ENCODE measurements at places on chromosomes 5 and 9.
A peak's percentile ranks its signal among the peaks of the same experiment; 100 is the strongest.

DNA sequence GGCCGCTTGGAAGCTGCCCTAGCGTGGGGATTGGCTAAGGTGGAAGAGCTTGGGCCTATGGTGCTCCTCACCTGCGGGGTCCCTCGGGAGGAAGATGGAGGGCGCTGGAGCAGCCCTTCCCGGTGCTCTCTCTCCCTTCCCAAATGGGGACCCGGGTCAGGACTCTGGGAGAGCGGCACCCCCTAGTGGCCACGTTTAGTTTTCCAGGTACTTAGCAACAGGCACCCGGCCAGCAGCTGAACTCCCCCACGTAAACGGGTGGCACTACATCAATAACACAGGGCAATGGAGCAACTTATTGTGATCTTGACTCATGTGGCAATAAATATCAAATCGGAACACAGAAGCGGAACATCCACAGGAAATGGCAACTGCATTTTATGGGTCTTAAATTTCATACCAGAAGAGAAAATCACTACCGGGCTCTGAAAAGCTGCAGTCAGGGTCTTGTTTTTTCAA lies 316.6 kb downstream of the AGTPBP1 start:
- peak; percentile 18 for DNase-seq

DNA sequence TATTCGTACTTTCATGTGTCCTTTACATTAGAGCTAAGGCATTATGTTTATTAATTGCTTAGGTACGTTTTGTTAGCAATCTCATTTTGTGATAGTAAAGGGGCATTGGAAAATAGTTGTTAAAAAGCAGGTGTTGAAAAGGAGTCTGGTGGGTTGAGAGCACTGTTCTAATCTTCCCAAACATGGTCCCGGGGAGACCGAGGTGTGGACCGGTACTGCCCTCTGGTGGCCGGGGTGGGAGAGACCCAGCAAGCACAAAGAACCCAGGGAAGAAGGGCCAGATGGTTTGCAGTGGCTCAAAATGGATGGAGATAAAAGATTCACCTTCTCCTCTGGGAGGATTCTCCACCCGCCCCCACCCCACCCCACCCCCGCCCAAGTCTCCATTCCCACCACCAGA lies 26.1 kb downstream of the IDNK start:
- DNase-seq = peak; percentile 83

DNA sequence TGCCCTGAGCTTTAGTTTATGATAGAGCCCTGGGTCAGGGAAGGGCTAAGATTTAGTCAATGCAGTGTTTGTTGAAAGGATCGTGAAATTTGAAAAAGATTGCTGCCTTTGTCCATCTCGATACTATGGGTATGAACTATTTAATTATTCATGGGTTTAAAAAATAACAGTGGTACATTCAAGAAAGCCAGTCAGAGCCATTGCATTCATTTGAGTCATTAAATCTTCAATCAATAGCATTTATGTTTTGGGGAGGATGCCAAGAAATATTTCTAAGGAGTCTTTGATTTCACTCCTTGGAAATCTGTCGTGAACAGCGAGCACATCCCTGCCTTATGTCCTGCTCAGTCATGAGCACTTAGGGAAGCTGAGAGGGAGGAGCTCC lies 54.4 kb upstream of the LRRTM2 start:
- no peak for DNase-seq

DNA sequence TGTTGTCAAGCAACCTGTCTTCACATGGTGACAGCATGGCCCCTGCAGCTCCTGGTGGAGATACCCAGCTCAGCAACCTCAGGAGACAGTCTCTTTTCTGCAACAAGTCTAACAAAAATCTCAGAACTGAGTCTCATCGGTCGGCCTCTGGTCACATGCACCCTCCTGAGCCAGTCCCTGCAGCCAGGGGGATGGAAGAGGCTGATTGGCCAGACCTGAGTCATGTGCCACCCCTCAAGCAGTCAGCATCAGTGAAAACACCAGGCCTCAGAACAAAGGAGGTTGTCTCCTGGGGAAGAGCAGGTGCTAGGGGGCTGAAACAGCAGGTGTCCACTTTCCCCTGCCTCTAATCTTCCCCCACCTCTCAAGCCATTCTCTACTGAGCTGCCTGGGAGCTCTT lies 54.4 kb downstream of the SMIM23 start:
- DNase-seq = peak; percentile 65

DNA sequence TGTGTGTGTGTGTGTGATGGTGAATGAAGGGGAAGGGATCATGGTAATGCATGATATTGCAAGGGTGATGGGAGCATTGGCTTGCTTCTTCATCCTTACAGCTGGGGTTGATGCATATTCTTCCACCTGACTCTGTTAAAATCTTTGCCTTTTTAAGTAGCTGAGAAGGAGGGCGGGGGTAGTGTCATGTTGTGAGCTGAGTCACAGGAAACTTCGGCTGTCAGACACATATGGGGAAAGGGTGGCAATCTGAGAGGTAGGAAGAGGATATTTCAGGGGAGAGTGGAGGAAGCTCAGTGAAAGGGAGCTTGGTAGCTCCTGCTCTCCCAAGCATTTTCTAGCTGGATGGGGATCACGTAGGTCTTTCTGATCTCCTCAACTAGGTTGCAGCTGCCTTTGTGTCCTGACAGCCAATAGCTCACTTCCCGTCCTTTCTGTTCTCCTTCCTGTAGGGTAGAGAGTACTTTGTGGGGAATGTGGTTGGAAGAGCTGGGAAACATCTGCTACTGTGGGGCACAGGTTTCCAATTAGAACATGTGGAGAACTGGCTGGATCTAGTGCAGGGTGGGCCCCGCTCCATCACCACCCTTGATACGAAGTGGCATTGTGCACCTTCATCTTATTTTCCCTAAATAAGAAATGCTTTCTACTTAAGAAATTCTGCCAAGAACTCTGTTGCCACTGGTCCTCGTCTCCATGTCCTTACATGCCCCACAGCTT lies 18.1 kb upstream of the CLK4 start:
- DNase-seq = no peak

GRCh38 chr9:132040808-132041207 lies 38.9 kb downstream of the MED27 start:
- no peak for DNase-seq

DNA sequence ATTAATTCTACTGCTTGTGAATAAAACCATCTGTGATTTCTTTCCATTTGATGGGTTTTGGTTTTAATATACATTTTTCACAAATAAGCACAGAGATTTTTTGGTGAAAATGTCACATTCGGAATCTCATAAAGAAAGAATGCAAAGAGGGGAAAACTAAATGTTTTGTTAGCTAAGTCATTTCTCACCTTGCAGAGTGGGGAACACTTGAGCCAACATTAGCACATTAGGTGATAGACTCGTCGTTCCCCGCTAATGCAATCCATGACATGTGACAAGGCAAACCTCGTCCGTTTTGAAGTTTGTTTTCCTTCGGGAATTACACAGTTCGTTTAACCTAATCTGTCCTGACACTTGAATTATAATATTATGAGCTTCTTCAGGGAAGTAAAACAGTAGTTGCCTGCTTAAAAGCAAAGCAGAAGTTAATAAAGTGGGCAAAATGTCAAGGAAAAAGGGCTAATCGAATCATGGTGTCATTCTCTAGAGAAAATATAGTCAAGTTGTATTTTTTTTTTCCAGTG lies 95.8 kb upstream of the LMX1B start:
- no peak for DNase-seq

- no peak for DNase-seq
Observed at GRCh38 chr5:18068826-18069225, 434.6 kb downstream of the TAF11L14 start.

DNA sequence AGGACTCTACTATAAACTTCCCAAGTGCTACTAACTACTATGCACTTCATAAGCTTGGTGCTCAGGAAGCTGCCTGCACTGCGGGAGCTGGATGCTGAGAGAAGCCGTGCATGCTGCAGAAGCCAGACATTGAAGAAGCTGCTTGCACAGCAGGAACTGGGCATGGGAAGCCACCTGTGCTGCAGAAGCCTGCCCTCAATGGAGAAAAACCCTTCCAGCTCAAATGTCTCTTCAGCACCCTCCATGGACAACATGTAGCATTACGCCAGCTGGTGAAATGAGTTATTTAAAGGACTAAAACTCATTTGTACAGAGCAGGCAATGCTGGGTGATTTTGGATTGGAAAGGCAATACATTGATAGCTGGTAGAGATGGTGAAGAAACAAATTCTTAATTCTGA lies 247.2 kb downstream of the KIF4B start:
- DNase-seq = no peak

GRCh38 chr5:31161781-31162181 lies 31.7 kb upstream of the CDH6 start:
- no peak for DNase-seq

DNA sequence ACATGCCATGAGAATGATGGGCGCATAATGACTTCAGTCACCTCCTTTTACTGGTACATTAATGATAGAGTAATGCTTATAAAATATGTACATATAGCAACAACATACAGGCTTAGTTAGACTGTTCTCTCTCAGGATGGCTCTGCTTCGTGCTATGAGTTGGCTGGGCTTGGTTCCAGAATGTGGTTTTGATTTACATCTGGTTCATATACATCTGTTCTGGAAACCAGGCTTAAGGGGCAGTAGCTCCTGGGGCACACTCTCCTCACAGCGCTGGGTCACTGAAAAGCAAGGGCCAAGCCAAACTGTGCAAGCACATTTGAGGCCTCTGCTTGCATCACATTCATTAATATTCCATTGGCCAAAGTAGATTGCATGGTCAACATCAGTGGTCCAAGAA lies 44.9 kb downstream of the PCSK1 start:
- no peak for DNase-seq

DNA sequence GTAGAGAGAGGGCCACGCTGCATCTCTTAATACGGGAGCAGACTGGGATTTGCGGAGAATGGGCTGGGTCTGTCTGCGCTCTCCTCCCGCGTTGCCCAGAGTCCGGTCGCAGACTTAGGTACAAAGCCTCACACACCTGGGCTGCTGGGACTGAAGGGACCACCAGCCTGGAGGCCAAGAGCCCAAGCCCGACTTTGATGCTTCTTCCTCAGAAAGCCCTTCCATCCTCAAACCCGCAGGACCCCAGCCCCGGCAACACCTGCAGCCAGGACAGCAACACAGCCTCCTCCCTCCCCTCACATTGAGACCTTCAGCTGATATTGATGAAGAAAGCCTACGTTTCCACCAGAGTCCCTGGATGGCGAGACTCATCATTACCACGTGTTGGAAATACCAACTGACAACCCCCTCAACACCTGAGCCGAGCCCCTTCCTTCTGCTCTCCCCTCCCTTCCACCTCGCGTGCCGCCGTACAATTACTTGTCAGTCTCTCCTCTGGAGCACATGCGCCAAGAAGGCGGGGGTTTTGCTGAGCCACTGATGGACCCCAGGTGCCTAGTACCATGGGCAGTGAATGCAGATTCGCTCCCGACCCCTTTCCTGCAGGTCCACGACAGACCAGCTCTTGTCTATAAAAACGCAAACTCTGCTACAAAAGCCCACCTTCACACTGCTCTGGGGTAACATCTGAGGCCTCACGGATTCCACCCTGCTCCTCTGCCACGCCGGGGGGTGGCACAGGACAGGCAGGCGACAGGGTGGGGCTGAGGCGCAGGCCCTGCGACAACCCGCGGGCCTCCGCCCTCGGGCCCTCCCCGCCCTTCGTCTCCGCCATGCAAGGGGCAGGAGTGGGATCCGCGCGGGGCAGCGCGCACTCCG lies 841 bp downstream of the ASB6 start:
- DNase-seq = no peak

DNA sequence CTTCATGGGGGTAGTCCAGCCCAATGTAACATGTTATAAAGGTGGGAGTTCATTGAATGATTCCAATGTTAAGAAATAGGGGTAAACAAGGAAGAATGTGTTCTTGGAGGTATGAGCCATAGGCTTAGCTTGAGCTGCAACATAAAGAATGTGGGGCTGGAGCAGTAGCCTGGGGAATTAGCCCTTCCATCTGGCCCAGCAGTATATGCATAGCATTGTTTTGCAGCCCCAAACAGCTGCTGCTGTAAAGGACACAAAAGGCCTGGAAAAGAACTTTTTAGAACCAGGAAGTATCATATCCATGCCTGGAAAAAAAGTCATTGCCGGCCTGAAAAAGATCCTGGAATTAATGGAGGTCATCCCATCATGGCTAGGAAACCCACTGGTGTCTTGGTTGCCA lies 55.8 kb upstream of the SMARCA2 start:
- DNase-seq = no peak

DNA sequence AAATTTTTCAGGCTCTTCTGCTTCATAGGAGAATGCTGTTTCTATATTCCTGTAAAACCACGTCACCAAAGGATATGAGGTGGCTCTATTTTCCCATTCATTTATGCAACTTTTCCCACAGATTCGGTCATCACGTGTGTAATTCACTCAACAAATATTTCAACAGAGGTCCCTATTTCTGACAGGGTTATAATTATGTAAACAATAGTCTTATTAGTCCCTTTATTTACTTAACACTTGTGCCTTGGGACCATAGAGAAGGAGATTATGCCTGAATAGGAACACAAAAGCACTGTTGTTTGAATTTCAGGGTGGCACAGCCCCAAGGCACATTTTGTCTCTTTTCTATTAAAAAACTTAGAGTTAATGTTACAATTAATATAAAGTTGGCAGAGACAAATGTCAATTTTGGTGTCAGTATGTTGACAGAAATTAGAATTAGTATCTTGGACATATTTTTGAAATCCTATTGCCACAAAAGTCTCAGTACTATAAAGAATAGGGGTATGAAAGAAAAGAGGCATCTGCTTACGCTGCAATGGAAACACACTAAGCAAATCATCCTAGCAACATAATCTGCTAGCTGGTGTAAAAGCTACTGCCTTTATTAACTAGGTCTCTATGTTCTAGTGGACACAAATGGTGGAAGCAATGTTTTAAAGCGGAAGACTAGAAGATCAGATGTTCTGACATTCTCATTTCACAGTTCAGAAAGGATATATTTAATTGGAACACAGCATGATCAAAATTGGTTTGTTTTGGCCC lies 229.1 kb upstream of the TBCA start:
- no peak for DNase-seq

DNA sequence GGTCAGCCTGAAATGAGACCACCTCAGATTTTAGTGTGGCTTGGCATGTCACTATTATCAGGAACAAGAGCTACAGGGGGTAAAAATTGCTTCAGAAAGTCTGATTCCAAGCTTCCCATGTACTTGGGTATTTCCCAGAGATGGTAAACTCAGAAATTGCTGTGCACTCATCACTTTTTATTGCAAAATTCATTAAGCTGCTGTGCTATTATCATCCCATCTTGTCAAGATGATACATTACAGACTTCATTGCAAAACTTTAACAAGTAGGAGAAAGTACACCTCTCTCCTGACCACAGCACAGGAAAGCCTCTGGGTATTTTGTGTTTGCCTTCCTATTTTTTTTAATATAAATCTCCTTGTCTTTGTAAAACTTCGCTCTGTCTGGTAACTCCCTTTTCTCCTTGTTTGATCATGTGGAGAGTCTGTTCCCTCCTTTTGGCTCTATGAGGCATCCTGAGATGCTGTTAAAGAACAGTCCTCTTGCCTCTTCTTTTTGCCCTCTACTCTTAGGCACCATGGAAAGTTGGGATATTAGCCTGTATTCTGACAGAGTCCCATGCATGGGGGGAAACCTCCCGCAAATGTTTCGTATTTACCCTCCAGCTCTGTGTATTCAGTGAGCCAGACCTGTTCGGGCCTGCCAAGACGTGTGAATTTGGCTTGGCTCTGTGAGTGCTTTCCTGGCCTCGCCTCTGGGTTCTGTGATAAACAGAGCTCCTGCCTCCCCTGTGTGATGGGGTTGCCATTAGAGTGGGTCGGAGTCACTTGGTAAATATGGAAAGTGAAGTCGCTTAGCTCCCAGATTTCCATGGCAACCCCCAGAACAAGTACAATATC lies 260.7 kb downstream of the NR3C1 start:
- DNase-seq = no peak

All from hematopoietic multipotent progenitor cell treated with erythropoietin and hydrocortisone succinate and interleukin-3 and kit ligand, for 17 days (in vitro differentiated cells).